NCI-H510A (cell line): ENCODE measurements at places on chromosomes 13 and 19.

DNA sequence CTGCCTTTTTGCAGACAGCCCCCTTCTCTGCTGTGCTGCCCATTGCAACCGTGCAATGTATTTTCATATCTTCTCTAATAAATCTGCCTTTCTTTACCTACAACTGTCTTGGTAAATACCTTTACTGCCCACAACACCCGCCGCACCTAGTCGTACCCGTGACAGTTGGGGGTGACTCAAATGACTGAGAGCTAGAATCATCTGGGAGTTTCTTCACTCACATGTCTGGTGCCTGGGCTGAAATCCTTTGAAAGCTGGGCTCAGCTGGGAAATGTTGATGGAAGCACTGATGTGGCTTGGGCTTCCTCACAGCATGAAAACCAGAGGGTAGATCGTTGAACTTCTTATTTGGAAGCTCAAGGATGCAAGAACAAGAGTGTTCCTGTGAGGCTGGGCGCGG, 2.8 kb upstream of the PNMA8A start:
- DNase-seq: no peak

- DNase-seq: no peak
Measured at GRCh38 chr19:46173886-46174480, 25.9 kb downstream of the IGFL2 start.

- DNase-seq: no peak
Measured at GRCh38 chr19:30158067-30158892, 213.9 kb upstream of the ZNF536 start.

DNA sequence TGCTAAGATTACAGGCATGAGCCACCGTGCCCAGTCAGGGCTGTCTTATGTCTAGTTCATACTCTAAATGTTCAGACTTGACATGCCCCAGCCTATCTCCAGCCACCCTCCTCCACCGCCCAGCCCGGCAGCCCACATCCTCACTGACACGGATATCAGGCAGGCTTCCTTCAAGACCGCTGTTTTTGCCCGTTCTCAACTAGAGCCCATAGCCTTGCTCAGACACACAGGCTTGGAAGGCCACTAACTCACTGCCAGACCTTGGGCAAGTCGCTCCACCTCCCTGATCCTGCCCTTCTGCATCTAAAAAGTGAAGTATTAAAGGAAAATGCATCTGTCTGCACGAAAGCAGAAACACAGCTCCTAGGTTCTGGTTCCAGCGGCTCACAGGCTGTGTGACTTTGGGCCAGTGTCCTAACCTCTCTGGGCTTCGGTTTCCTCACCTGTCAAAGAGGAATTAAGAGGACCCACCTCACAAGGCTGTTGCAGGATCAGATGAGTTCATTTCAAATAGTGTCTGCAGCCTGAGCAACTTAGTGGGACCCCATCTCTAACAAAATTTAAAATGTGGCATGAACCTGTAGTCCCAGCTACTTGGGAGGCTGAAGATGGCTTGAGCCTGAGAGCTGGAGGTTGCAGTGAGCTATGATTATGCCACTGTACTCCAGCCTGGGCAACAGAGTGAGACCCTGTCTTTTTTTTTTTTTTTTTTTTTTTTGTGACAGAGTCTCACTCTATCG, 14.5 kb upstream of the CERS4 start:
- no peak for DNase-seq

- no peak for DNase-seq
Measured at GRCh38 chr13:114261328-114261965, 20.0 kb upstream of the UPF3A start.

DNA sequence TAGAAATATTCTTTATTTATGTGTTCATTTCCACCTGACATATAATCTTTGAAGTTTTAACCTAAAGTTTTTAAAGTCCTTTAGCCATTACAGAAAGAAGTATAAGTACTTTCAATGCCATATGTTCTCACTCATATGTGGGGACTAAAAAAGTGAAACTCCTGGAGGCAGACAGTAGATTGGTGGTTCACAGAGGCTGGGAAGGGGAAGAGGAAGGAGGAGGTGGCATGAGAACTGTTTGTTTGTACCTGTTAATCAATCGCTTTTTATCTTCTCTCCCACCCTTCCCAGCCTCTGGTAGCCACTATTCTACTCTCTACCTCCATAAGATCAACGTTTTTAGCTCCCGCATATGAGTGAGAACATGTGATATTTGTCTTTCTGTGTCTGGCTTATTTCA, 131.1 kb downstream of the MYO16 start:
- DNase-seq: no peak

DNA sequence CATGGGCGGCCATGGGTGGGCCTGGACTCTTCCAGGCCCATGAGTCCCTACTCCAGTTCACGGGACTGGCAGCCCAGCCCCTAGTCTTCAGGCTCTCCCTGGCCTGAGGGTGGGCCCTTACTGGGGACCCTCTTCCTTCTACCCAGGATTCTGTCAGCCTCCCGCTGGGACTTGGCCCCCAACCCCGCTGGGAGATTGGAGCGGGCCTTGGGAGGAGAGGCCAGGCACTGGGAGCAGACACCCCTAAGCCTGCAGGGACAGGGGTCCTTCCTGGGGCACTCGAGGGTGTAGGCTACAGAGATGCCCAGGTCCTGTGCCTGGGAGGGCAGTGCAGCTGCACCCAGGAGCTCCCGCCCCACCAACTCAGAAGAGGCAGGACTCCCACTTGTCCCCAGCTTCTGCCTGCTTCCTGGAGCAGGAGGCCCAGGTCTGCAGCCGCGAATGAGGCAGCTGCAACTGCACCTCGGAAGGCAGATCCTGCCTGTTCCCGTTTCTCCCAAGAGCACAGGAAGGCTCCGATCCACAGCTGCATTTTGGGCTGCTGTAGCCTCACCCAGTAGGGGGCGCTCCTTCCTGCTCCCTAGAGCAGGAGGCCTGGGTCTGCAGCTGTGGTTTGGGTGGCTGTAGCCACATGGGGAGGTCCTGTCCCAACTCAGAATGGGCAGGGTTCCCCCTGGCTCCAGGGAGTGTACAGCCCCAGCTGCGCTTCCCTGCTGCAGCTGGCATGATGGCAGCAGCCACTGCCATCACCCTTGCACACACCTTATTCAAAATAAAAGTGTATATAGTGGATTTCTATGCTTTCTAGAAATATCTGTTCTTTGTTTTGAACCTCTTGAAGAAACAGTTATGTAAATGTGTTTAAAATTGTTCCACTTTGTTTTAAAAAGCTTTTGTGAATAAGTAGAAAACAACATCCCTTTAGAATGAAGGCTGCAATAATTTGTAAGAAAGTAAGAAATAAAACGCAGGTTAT, 46.8 kb downstream of the TEX26 start:
- DNase-seq: no peak

GRCh38 chr13:68350554-68350953, 1120.4 kb upstream of the PCDH9 start:
- DNase-seq: no peak

DNA sequence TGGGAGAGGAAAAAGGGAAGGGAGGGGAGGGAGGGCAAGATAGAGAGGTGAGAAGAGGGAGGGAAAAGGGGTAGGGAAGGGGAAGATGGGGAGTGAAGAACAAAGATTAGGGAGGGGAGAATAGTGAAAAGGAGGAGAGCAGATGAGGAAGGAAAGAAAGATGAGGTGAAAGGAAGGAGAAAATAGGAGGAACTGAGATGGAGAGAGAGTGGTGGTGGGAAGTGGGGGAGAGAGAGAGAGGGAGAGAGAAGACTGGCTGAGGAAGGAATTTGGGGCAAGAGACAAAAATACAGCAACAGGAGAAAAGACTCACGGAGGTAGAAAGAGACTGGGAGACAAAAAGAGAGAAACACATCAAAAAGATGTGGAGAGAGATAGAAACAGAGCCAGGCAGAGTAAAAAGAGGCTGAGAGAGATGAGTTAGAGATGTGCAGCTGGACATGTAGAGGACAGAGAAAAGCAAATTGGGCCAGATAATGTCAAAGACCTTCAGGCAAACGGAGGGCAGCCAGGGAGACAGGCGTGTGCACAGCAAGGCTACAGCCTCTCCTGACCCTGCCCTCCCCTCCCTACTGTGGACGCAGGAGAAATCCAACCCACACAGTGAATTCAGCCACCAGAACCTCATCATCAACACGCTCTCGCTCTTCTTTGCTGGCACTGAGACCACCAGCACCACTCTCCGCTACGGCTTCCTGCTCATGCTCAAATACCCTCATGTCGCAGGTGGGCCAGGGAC, 49.4 kb upstream of the CYP2B6 start:
- DNase-seq: no peak
